Mesothelial cell of epicardium (in vitro differentiated cells): ENCODE measurements at places on chromosomes 2 and 18. TPM values are rescaled to one million over a fixed set of nuclear protein-coding genes. Genes with fewer than 3 reads are reported as not detected.

The GREB1L gene
- total RNA-seq: 23.0 to 25.5 TPM (median 25.3 TPM) in 3 replicates

The ALPG gene
- not detected in 3 replicates for total RNA-seq

The CRYGD gene
- total RNA-seq: not detected in 3 replicates

The RBM45 gene
- 11.9 to 14.1 TPM (median 12.8 TPM) in 3 replicates for total RNA-seq

GRCh38 chr2:12168354-12168753, 421.9 kb downstream of the LPIN1 start:
- H3K27me3 ChIP-seq: no peaks in the 10 kb centered on the region
- H3K36me3 ChIP-seq: no peaks in the 10 kb centered on the region
- H3K27ac ChIP-seq: peak overlapping the region; percentile 41
- no peak for DNase-seq
- peaks cover 29% of the 10 kb centered on the region for H3K4me1 ChIP-seq

- H3K27ac ChIP-seq: peak overlapping the region; percentile 79
- H3K36me3 ChIP-seq: no peaks in the 10 kb centered on the region
- H3K4me1 ChIP-seq: peaks cover 14% of the 10 kb centered on the region
- peaks cover 20% of the 10 kb centered on the region for H3K27me3 ChIP-seq
These were observed 916 bp downstream of the TAF4B start for GRCh38 chr18:26227051-26227670.

GRCh38 chr2:144504218-144504641, 15.7 kb downstream of the ZEB2 start:
- peaks cover 84% of the 10 kb centered on the region for H3K4me1 ChIP-seq
- H3K36me3 ChIP-seq: peaks cover 6% of the 10 kb centered on the region
- no peaks in the 10 kb centered on the region for H3K27me3 ChIP-seq
- peak overlapping the region; percentile 76 for H3K27ac ChIP-seq
- H3K4me3 ChIP-seq: peak overlapping the region; percentile 2

DNA sequence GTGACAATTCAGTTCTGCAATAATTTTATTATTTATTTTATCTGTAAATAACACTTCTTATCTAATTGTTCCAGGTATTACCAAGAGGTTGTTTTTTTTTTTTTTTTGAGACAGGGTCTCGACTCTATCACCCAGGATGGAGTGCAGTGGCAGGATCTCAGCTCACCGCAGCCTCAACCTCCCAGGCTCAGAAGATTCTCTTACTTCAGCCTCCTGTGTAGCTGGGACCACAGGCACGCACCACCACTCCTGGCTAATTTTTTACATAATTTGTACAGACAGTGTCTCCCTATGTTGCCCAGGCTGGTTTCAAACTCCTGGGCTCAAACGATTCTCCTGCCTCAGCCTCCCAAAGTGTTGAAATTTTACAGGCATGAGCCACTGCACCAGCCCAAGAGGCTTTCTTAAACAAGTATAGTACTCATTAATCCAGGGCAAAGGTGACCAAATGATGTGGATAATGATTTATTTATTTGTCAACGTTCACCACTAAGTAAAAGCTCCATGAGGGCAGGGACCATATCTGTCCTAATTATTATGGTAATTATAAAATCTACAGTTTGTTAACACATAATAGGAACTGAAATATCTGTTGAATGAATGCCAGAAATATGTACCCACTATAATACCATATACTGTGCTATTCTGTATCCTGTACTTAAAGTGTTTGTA, 12.0 kb downstream of the STK17B start:
- H3K4me3 ChIP-seq: no peak overlapping the region
- no peak overlapping the region for H3K27ac ChIP-seq
- H3K36me3 ChIP-seq: peaks cover 24% of the 10 kb centered on the region
- H3K4me1 ChIP-seq: peaks cover 8% of the 10 kb centered on the region

DNA sequence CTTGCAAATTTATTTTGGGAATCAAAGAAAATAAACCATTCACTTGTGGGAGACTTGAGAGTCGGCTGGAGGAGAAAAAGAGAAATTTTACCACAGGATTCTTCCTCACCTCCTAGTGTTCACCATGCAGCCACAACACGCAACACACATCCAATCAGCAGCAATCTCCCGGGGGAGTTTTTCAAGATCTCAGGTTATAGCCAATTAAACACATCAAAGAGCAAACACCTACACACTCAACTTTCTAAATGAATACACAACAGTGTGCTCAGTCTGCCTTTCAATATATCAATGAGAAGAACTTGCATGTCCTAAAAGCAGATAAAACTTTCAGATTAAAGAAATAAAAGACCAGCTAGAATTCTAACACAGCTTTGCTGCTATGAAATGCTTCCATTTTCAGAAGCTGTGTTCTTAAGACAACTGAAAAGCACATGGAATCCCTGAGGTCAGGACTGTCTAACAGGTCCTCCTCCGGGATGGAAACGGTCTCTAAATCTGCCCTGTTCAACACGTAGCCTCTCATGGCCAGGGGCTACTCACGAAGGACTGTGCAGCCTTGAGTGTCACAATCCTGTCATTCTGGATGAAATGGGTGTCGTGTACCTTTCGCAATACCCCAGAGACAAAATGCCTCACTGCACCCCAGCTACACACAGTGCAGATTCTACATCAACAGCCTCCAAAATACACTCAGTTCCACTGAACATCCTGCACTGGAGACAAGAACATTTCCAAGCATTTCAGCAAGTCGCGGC, 84.2 kb downstream of the ZNF516 start:
- H3K4me3 ChIP-seq: no peak overlapping the region
- no peaks in the 10 kb centered on the region for H3K27me3 ChIP-seq
- DNase-seq: no peak

DNA sequence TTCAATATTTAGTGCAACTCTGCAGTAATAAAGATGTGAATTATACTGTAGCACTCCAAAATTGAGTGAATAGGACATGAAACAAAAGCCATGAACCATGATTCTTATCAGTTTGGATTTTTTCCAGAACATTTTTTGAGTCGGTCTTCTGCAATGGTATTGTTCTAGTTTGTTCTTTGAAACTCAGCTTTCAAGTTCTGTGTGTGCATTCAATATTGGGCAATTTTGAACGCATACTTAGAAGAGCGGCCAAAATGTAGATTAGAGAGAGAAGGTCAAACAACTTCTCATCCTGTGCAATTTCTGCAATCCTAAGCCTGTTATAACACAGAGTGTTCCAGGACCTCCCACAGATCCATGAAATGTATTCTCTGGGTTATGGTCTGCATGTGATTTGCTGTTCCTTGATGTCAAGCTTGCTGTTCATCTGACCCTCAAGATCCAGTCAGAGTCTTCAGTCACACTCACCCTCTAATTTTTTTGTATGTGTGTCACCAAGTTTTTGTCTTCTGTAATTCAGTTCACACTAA, 48.3 kb downstream of the TSPYL6 start:
- no peak for DNase-seq
- no peaks in the 10 kb centered on the region for H3K36me3 ChIP-seq
- H3K27me3 ChIP-seq: no peaks in the 10 kb centered on the region
- peak overlapping the region; percentile 91 for H3K27ac ChIP-seq

DNA sequence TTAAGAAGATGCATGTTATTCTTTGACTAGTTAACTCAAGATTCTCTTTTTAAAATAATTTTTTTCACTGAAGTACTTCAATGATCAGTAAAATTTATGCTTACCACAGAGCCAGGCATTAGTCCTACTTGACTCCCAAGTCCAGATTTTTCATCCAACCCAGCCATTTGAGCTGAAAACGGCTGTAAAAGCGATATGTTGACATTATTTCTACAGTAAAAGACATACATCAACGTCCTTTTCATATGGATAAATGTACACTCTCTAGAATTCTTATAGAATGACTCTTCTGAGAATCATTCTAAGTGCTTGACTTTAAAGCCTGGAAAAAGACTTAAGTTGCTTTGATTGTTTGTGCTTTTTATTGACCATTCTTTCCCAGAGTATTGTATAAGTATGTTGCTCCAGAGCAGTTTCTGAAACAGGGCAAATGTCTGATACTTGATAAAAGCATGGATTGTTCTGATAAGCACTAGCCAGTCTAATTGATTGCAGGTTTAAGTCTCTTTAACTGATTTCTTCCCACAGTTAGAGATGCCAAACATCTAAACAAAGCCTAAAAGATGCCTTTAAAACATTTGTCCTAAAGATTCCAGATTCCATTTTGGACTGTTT, 90.9 kb downstream of the COL5A2 start:
- peaks cover 38% of the 10 kb centered on the region for H3K36me3 ChIP-seq
- H3K4me1 ChIP-seq: peaks cover 48% of the 10 kb centered on the region
- no peaks in the 10 kb centered on the region for H3K27me3 ChIP-seq
- no peak overlapping the region for H3K4me3 ChIP-seq
- peak overlapping the region; percentile 91 for H3K27ac ChIP-seq

- no peak for DNase-seq
- H3K4me3 ChIP-seq: no peak overlapping the region
- H3K27ac ChIP-seq: no peak overlapping the region
- peaks cover 3% of the 10 kb centered on the region for H3K36me3 ChIP-seq
- H3K4me1 ChIP-seq: peaks cover 17% of the 10 kb centered on the region
These were observed 20.2 kb upstream of the DARS1 start for GRCh38 chr2:136005462-136006196.

- H3K27ac ChIP-seq: no peak overlapping the region
- no peak for DNase-seq
- no peaks in the 10 kb centered on the region for H3K36me3 ChIP-seq
- no peaks in the 10 kb centered on the region for H3K4me1 ChIP-seq
- peaks cover 3% of the 10 kb centered on the region for H3K27me3 ChIP-seq
- no peak overlapping the region for H3K4me3 ChIP-seq
These were observed 162.2 kb upstream of the HNMT start for GRCh38 chr2:137802038-137802437.

DNA sequence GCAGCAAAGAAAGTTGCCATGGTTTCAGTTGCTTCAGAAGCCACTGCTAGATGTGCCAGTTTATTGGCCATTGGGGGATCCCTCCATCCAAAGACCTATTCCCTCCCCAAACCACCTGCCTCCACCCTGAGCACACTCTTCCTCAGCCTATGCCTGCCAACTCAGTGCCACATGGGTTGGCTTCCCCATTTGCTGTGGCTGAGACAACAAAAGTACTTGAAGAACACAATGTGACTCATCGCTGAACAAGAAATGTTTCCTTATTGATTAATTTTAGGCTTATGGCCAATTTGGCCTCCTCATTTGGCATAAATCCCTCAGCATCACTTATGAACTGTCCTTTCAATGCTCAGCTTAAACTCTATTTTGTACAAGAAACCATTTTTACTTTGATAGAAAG, 215.9 kb downstream of the TMEM247 start:
- DNase-seq: no peak
- H3K36me3 ChIP-seq: no peaks in the 10 kb centered on the region
- H3K4me3 ChIP-seq: no peak overlapping the region
- no peak overlapping the region for H3K27ac ChIP-seq
- H3K4me1 ChIP-seq: peaks cover 19% of the 10 kb centered on the region

DNA sequence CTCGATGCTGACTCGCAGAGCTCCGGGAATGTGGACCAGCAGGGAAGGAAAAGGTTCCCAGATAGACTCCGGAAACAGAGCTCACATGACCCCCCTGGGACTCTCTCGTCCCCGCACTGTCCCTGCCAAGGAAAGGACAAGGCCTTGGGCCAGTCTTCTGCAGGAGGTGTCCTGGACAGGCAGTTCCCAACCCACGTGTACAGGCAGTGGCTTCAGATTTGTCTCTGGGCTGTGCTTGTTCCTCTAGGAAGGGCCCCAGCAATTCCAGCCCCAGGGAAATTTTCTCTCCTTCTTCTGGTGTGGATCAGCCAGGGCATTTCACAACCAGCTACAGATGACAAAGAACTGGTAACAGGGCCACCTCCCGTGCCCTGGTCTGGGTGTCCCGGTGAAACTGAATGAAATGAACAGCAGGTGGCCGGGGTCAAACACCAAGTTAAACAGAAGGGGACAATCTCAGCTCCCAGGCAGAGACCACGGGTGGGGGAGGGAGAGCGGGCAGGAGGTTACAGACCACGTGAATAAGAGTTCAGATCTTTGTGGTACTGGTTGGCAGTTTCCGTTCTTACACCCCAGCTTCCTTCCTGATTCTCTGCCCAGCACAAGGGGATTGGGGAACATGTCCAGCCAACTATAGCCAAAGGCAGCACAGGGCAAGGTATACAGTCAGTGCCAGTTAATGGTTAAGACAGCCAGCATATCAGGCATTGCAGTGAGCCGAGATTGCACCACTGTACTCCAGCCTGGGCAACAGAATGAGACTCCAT, 52.2 kb upstream of the CAB39 start:
- DNase-seq: no peak
- peaks cover 2% of the 10 kb centered on the region for H3K4me1 ChIP-seq
- H3K27me3 ChIP-seq: no peaks in the 10 kb centered on the region
- no peak overlapping the region for H3K27ac ChIP-seq
- no peak overlapping the region for H3K4me3 ChIP-seq

DNA sequence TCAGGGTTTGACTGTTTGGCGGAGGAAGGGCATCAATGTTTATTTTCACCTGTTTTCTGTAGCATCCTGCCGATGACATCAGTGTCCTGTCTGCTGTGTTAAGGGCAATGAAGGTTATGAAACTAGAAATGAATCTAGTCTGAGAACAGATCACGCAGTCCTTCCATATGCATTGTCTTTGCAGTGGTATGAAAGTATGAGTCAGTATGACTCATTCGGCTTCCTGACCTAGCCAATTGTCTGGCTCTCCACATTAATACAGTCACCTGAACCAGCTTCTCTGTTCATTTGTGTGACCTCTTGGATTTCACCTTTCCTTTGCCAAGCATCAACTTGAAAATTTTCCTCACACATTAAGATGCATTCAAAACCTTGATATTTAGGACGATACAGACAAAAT, 353.8 kb downstream of the RND3 start:
- peaks cover 73% of the 10 kb centered on the region for H3K4me1 ChIP-seq
- peak overlapping the region; percentile 85 for H3K27ac ChIP-seq
- H3K36me3 ChIP-seq: no peaks in the 10 kb centered on the region
- no peak overlapping the region for H3K4me3 ChIP-seq
- no peak for DNase-seq
- no peaks in the 10 kb centered on the region for H3K27me3 ChIP-seq

GRCh38 chr2:103809415-103809814, 1044.5 kb upstream of the POU3F3 start:
- no peak overlapping the region for H3K4me3 ChIP-seq
- DNase-seq: no peak
- no peaks in the 10 kb centered on the region for H3K36me3 ChIP-seq
- H3K27me3 ChIP-seq: peaks cover 3% of the 10 kb centered on the region

DNA sequence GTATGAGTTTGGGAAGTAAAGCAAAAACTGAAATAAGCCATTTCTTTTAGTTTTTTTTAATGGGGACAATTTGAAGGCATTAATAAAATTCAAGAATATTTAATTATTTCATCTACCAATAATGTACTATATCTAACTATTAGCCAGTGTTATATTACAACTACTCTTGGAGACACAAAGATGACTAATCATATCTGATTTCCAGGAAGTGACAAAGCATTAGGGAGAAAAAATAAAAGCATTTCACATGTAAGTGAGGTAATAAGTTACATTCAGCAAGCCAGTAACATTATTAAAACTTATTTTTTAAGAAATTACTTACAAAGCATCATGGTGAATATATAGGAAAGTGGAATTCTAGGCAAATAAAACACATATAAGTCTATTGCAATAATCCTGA, 781.3 kb upstream of the NRXN1 start:
- H3K4me1 ChIP-seq: no peaks in the 10 kb centered on the region
- H3K4me3 ChIP-seq: no peak overlapping the region
- no peaks in the 10 kb centered on the region for H3K36me3 ChIP-seq
- H3K27me3 ChIP-seq: no peaks in the 10 kb centered on the region

- peaks cover 48% of the 10 kb centered on the region for H3K4me1 ChIP-seq
- no peak overlapping the region for H3K4me3 ChIP-seq
These were observed 50.6 kb upstream of the EML6 start for GRCh38 chr2:54672590-54673456.

GRCh38 chr2:137748533-137748932, 215.7 kb upstream of the HNMT start:
- no peaks in the 10 kb centered on the region for H3K27me3 ChIP-seq
- H3K4me1 ChIP-seq: peaks cover 12% of the 10 kb centered on the region
- no peak overlapping the region for H3K4me3 ChIP-seq
- no peak for DNase-seq
- peaks cover 2% of the 10 kb centered on the region for H3K36me3 ChIP-seq

GRCh38 chr18:27400001-27400400, 214.9 kb upstream of the CHST9 start:
- no peak overlapping the region for H3K4me3 ChIP-seq
- no peaks in the 10 kb centered on the region for H3K36me3 ChIP-seq
